Mucosa of descending colon (tissue), 3 donors: ENCODE measurements at places on chromosomes 12 and 14. TPM values are rescaled to one million over a fixed set of nuclear protein-coding genes. Genes with fewer than 3 reads are reported as not detected.

ANKLE2 gene
- 52.5 TPM for total RNA-seq

ART4 gene
- 1.9 TPM for total RNA-seq

DNA sequence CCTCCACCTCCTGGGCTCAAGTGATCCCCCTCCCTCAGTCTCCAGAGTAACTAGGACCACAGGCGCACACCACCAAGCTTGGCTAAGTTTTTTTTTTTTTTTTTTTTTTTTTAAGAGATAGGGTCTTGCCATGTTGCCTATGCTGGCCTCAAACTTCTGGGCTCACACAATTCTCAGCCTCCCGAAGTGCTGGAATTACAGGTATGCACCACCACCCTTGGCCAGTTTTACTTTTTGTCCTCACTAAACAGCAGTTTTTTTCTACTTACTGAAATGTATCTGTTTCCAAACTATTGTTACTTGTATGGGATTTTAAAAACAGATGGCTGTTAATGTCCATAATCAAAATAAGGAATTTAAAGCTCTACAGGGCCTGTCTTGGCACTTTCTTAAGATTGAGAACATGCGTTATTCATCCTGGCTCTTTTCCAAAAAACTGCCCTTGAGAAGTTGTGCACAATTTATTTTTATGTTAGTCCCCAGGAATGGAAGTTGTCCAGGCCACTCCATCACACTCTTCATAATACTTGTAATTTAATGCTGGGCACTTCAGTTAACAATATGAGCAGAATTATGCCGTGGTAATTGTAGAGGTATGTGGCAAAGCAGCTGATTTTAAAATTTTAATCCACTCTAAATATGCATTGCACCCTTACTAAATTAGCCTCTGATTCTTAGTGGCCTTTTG lies 51.9 kb upstream of the REP15 start:
- DNase-seq, result no peak

GRCh38 chr12:93352321-93352720 lies 25.4 kb upstream of the NUDT4 start:
- no peak for DNase-seq

DNA sequence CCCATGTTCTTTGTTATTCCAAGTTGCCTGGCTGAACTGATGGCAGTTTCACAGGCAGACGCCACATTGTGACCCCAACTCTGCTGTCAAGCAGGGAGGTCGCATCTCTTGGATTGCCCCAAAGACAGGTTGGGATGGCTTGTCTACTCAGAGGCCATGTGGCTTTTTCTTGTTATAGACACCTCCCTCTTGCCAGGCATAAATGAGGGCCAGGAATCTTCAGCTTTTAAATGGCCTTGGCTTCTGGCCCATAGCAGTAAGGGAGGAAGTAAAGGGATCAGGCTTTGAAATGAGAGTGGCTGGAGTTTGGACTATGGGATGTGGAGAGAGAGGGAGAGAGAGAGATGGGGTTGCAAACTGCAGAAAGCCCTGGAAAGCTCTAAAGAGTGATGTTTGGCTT lies 215.0 kb downstream of the TBX5 start:
- no peak for DNase-seq
